Regular cardiac myocyte (primary cell): ENCODE measurements at places on chromosomes 5 and 9. TPM values are rescaled to one million over a fixed set of nuclear protein-coding genes. Genes with fewer than 3 reads are reported as not detected.

The BTNL9 gene
- total RNA-seq: not detected in 2 replicates

The LURAP1L gene
- 6.1 and 15.2 TPM in 2 replicates for total RNA-seq

The CATSPER3 gene
- 0.38 TPM in 1 of 2 replicates, not detected in the other for total RNA-seq

The FGF18 gene
- total RNA-seq: not detected in 2 replicates

The WDR38 gene
- not detected in 2 replicates for total RNA-seq

The SAXO1 gene
- under 0.01 TPM in 1 of 2 replicates, not detected in the other for total RNA-seq

The NDUFA8 gene
- 23.7 and 68.6 TPM in 2 replicates for total RNA-seq

The IDNK gene
- total RNA-seq: 2.8 and 5.8 TPM in 2 replicates

The PIP5K1B gene
- total RNA-seq: not detected in 2 replicates

The RNF145 gene
- 47.1 and 68.4 TPM in 2 replicates for total RNA-seq

The PLAA gene
- total RNA-seq: 39.5 and 71.9 TPM in 2 replicates

The IFNA13 gene
- not detected in 2 replicates for total RNA-seq

The HACD4 gene
- 3.5 and 4.5 TPM in 2 replicates for total RNA-seq

The RALGPS1 gene
- 1.2 and 3.1 TPM in 2 replicates for total RNA-seq

The ZBTB26 gene
- 3.4 and 3.5 TPM in 2 replicates for total RNA-seq

The FAM200C gene
- total RNA-seq: 6.3 and 6.5 TPM in 2 replicates

The F12 gene
- 0.58 TPM in 1 of 2 replicates, not detected in the other for total RNA-seq

The SMIM3 gene
- 123 and 182 TPM in 2 replicates for total RNA-seq

The SLC1A1 gene
- 117 and 148 TPM in 2 replicates for total RNA-seq

The TICAM2 gene
- total RNA-seq: 3.1 and 6.3 TPM in 2 replicates

The HIGD2A gene
- total RNA-seq: 16.7 and 21.7 TPM in 2 replicates

The NDST1 gene
- 39.5 and 65.6 TPM in 2 replicates for total RNA-seq

The PRSS3 gene
- 6.5 and 27.8 TPM in 2 replicates for total RNA-seq

The OR1Q1 gene
- total RNA-seq: not detected in 2 replicates

The CCL27 gene
- total RNA-seq: not detected in 2 replicates

The ZMAT2 gene
- total RNA-seq: 72.7 and 81.1 TPM in 2 replicates
